ENCODE measurements at places on chromosomes 12 and 14.

GRCh38 chr12:113894697-113895096 is 71.4 kb downstream of the RBM19 start:
- DNase-seq: no peak

- DNase-seq: no peak
These were observed 48.7 kb downstream of the CCDC60 start for GRCh38 chr12:119383206-119383605.

GRCh38 chr12:48923117-48923516 is 2.2 kb downstream of the FKBP11 start:
- DNase-seq: no peak

GRCh38 chr14:22456998-22457594 is 131.9 kb downstream of the DAD1 start:
- no peak for DNase-seq

DNA sequence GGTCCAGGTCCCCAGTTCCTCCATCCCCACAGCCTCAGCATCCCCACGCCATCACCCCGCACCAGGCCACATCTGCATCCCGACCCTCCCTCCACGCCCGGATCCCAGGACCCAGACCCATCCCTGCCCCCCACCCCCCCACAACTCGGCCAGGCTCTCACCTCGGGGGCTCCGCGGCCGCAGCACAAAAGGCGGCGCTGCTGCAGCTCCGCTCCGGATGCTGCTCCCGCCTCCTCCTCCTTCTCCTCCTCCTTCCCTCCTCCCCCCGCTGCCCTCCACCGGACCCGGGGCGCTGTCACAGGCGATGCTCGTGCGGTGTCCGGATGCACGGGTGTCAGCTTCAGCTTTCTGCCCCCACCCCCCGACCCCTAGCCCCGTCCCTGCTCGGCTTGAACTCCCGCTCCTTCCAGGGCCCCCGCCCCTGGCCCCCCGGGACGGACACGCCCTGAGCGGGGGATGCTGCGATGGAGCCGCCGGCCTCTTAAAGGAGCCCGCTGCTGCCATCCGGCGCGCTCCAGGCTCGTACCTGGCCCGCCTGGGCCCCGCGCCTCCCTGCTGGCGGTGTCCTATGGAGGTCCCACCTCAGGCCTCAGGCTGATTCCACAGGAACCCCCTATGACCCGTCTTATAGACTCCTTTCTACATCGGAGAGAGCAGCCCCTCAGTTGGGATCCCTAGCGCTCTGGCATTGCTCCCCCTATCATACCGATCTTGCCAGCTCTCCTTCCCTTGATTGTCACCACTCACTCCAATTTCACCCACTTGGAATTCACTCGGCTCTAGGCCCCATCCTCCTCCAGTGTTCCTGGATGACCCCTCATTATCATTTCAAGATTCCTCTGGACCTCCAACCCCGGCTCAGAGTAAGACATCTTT is at the start of gene MAP3K12:
MAP3K12 (minus strand) TSS at position 193 of the 876 bp plus-strand sequence. CDS start 12,067 bp downstream, outside the sequence.
- DNase-seq: peak; percentile 56

GRCh38 chr12:128766738-128767501 is 56.8 kb downstream of the SLC15A4 start:
- DNase-seq: no peak

DNA sequence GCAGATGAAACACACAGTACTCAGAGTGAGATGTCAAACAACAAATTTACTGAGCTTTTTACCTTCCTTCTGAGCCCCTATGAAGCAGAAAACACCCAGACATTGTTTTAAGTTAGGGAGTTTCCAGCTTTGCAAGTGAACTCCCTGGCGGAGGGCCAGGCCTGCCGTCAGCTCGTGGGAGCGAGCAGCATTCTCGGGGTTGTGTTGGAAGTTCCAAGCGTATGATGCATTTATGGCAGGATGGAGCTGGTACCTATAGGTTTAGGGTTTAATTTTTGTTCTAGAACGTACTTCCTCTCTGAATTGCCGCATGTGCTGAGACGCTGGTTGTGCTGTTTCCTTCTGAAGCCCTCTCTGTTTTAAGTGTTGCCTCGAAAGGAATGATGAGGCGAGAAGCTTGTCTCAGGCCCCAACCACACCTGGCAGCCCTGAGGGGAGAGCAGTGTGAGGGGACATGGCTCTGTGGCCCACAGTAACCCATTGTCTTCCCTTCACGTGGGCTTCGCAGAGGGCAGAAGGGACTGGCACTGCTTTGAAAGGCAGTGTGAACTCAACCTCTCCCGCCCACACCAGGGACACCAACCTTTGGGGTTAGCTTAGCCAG is 76.6 kb downstream of the SSPN start:
- DNase-seq: no peak

DNA sequence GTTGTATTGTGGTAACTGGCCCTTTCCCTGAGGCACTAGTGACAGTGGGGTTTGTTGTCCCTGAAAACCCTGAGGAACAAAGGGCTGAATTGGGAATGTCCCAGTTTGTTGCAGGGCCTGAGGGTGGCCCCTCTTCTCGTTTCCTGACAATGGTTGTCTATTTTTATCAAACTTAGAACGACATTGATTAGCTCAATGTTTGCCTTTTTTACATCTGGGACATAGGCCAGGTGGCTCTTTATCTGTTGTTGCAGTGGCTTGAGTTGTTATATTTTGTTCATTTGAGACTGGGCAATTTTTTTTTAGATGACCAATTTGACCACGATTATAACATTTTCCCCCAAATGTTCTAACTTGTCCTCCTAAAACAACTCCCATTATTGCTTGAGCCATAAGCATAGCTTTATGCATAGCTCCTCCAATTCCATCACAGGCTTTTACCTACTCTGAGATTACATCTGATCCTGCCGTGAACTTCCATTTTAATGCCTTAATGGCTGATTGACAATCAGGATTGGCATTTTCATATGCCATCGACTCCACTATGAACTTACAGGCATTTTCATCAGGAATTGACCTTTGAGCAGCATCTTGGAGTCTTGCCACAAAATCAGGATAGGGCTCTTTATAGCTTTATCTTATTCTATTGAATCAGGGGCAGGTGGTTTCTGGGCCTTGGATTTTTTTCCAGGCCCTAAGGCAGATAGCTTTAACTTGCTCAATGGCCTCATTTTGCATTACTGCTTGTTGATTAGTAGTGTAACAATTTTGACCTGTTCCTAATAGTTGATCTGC is 604.3 kb downstream of the ALG10 start:
- DNase-seq: no peak

GRCh38 chr12:56188778-56189098 is 545 bp downstream of the SMARCC2 start:
- no peak for DNase-seq

DNA sequence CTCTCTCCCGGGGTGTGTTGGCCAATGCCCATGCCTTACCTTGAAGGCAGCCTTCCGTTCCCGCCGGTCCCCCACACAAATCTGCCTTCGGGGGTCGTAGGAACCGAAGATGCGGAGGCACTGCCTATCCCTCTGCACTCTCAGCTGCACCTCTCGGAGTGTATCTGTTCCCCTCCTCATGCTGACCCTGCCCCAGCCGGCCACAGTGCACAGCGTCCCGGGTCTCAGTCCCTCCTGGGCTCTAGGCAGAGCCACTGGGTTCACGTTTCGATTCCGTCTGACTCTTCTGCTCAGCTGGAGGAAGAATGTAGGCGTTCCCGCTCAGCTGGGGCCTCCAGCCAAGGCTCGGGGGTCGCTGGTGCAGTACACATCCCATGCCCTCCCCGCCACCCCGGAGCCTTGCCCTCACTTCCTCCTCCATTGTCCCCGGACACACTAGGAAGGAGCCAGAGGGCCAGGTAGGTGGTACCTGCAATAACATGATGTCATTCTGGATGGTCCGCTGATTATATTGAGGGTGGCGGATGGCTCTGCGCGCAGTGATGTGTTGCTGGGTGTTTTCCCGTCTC is 1.8 kb downstream of the CTSG start:
- DNase-seq: no peak

GRCh38 chr14:28652782-28653181 is 113.8 kb upstream of the FOXG1 start:
- no peak for DNase-seq

DNA sequence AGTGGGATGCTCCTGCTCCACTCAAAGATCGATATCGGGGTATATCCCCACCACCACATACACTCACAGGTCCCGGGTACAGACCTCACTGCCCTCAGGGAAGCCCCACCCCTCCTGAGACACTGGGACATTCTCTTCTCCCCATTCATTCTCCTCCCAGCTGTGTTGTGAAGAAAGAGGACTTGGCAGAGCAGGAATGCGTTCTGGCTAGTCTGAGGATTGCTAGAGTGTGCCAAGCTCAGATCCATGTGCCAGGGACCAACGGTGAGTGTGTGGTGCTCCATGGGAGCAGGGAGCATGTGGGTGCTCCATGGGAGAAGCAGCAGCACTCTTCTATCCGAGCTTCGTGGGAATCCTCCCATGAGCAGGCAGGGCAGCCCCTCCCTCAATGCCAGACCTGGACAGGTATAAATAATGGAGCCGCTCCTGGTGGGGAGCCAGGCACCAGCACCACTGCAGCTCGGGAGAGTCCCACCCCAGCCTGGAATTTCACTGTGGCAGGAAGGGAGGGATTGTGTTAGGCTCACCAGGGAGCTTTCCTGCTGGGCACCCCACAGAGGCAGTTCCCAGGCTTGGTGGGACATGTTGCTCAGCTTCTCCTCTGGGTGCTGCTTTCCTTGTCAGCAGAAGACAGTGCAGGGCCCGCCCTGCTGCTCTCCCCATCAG is 2.3 kb upstream of the KRT5 start:
- DNase-seq: no peak

GRCh38 chr12:123019841-123020138 is 39.3 kb downstream of the ARL6IP4 start:
- no peak for DNase-seq

- DNase-seq: no peak
These were observed 10.1 kb upstream of the RASSF3 start for GRCh38 chr12:64600164-64600561.

DNA sequence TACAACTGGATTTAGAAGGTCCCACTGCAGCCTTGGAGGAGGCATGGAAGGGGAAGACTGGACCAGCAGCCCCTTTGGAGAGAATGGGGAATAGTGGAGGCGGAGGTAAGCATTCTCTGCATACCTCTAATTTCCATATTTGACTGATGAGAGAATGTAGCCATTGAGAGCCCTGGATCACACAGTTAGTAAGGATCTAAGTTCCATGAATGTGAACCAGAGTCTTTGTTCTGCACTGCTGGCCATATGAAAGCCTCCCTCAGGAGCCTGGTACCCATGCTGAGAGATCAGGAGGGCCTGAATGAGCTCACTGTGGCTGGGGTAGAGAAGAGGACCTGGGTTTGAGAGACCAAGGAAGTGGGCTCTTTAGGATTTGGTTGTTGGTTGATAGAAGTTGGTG is 192.1 kb downstream of the TMEM132C start:
- no peak for DNase-seq

- no peak for DNase-seq
These were observed 264.4 kb downstream of the DUSP6 start for GRCh38 chr12:89087876-89088275.

- DNase-seq: no peak
These were observed 5.2 kb upstream of the FOS start for GRCh38 chr14:75273272-75274049.

- no peak for DNase-seq
These were observed 6.7 kb downstream of the CIT start for GRCh38 chr12:119870457-119870856.

DNA sequence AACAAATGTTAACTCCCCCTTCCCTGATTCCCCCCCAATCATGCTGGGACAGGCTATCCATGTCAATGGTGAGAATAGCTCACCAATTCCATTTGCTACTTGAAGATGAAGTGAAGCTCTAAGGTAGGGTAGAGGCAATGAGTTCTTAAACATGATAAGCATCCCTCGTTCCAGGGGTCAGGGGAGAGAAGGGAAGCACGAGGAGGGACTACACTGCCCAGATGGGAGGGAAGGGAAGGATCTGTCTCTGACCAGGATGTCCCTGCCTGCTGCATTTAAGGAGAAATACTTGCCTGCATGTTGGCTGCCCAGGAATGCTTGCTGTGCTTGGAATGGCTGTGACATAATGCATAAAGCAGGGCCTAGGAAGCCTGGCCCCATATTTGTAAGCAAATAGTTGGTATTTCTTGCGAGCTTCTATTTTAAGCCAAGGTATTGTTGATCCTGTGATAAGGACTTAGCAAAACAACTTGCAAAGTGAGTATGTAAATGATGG is 155.1 kb downstream of the CEP83 start:
- no peak for DNase-seq

DNA sequence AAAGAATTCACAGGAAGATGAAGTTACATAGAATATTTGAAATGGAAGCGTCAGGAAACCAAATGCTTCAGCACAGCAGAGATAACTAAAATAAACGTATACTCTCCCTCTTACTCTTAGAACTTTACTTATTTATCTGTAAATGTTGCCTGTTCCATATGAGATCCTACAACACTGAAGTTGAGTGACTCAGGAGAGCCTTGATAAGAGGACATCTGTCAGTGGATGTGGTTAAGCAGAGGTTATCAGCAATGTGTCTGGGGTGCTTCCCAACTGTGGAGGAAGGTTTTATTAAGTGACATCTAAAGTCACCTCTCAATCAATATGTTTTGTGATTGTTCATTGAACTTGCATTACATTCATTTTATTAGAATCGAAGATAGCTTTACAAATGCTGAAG is 81.9 kb downstream of the NEDD1 start:
- DNase-seq: no peak

GRCh38 chr12:21539797-21540196 is 13.7 kb downstream of the SPX start:
- no peak for DNase-seq

DNA sequence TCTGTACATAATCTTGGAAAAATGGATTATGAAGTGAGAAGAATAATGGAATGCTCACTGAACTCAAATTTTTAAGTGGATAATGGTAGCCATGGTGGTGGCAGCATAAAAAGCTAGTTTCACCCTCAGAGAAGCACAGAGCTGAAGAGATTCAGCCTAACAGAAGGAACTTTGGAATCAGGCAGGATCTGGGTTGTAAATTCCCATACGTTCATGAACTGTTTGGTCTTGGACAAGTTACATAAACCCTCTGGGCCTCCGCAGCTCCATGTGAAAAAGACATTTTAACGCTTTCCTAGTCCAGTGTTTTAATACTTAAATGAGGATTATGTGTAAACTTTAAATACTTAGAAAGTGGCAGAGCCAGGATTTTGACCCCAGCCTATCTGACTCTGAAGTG is 26.6 kb downstream of the JKAMP start:
- DNase-seq: no peak

DNA sequence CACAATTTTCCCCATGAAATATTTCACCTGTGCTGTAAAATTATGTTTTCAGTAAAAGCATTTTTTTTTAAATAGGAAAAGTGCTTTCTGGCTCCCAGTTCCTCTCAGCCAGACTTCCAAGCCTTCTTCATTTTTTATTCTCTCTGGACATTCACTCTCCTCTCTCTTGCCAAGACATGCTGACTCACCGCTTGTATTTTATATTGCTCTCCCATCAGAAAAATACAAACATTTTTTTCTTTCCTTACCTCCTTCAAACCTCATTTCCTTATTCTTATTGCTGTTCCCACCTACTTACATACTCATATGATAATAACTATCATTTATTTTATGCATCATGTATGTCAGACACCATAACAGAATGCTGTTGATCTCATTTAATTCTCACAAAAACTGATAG is 37.7 kb upstream of the ZNF641 start:
- DNase-seq: no peak

- no peak for DNase-seq
These were observed 424.2 kb downstream of the ETNK1 start for GRCh38 chr12:23049180-23049579.

- no peak for DNase-seq
These were observed 44.5 kb downstream of the WDR89 start for GRCh38 chr14:63596998-63597658.

All from activated gamma-delta T cell (primary cell).